ENCODE measurements at places on chromosomes 1 and 21.
A peak's percentile ranks its signal among the peaks of the same experiment; 100 is the strongest.

DNA sequence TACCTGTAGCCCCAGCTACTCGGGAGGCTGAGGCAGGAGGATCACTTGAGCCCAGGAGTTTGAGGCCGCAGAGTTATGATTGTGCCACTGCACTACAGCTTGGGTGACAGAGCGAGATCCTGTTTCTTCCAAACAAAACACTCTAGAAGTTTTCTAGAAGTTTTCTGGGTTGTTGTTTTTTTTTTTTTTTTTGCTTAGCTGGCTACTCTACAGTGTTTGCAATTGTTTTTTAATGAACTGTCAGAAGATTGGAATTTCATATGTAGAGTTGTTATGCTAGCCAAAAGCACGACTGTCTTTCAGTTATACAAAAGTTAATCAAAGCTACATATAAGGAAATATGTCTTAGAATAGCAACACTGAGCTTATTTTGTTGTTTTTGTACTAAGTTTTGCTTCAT is 30.9 kb upstream of the NEXN start:
- H3K27ac ChIP-seq = no peak overlapping the region
- DNase-seq = no peak
- H3K36me3 ChIP-seq = peaks cover 3% of the 10 kb centered on the region
- H3K4me1 ChIP-seq = no peaks in the 10 kb centered on the region
- H3K27me3 ChIP-seq = no peaks in the 10 kb centered on the region

DNA sequence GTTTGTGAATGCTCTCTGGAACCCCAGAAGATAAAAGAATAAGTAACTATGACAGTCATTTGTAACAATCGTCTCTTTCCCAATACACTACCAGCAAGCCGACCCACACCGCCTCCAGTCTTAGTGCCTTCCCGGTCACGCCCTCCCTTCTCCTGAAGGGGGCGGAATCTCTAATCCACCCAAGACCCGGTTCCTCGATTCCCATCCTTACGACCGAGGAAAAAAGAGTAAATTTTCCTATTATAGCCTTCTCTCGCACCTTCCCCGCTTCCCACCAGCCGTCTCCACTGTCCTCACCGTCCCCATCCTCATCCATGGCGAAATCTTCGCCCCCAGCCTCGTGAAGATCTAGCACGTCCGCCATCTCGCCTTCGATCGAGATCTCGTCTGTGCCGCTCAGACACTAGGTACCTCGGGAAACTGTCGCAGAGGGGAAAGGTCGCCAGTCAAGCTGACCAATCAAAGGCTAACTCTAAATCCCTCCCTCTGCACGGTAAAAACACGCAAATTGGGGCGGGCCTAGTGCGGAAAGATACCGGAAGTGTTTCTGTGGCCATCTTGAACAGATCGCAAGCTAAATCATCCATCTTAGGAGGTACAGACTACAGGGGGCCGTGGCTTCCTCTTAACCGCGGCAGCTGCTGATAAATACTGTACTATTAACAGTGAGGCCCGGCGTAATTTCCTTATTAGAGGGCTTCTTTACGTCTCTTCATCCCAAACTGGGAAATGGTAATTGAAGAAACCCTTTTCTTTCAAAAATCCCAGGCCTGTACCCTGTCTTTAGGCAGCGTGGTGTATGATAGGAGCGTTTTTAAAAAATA is at the start of gene RBM8A:
Gene RBM8A, minus strand, starts transcription at position 422 of the 824 bp plus-strand sequence. Its CDS starts 58 bp downstream, at position 364.
- H3K4me3 ChIP-seq = peak within 1 kb of the TSS; percentile 63
- H3K27ac ChIP-seq = peak within 1 kb of the TSS; percentile 90
- peaks cover 17% of the 10 kb centered on the region for H3K36me3 ChIP-seq

DNA sequence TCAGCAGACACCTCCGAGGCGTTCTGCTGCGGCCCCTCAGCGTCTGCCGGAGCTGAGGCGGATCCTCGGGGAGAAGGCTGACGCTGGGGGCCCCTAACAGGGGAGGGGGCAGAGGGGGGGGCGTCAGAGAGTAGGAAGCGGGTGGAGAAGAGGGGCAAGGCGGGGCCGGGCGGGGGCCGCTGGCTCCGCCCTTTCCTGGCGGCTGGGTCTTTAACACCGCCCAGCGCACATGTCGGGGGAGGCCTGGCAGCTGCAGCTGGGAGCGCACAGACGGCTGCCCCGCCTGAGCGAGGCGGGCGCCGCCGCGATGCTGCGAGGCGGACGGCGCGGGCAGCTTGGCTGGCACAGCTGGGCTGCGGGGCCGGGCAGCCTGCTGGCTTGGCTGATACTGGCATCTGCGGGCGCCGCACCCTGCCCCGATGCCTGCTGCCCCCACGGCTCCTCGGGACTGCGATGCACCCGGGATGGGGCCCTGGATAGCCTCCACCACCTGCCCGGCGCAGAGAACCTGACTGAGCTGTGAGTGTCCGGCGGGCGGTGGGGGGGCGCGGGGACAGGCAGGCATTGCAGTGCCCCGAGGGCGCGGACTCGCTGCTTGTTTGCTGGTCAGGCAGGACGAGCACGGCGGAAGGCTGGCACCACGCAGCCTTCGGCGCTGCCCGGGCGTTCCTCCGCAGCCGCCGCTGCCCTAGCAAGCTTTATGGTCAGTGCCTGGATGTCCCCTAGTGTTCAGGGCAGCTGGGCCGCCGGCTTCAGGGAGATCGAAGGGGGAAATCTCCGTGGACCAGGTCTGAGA is at the start of gene NTRK1:
Gene NTRK1, plus strand, starts transcription at position 238 of the 796 bp plus-strand sequence. Its CDS starts 70 bp downstream, at position 308.
- peak within 1 kb of the TSS; percentile 82 for H3K4me3 ChIP-seq
- H3K36me3 ChIP-seq = no peaks in the 10 kb centered on the region
- DNase-seq = peak; percentile 77
- peaks cover 100% of the 10 kb centered on the region for H3K27me3 ChIP-seq
- peaks cover 12% of the 10 kb centered on the region for H3K4me1 ChIP-seq

- no peak overlapping the region for H3K4me3 ChIP-seq
- H3K27ac ChIP-seq = no peak overlapping the region
- H3K4me1 ChIP-seq = peaks cover 45% of the 10 kb centered on the region
Measured at GRCh38 chr1:116852367-116852766, 57.3 kb upstream of the PTGFRN start.

DNA sequence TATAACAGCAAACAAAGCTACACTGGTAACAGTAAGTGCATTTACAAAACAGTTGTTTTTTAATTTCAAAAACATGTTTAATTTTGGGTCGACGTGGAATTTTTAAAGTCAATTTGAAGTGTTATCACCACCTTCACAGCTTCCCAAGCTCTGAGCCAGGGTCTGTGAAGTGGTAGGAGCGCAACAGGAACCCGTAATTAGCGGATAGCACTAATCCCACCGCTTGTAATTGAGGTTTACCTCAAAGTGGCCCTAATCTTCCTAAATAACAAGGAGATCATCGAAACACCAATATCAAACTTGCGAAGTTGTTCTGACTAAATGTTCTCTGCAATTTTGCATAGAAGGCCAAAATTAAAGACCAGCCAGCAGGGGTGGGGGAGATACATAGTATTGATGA is 18.8 kb downstream of the LBR start:
- H3K27me3 ChIP-seq = no peaks in the 10 kb centered on the region
- DNase-seq = no peak
- H3K4me1 ChIP-seq = peaks cover 7% of the 10 kb centered on the region

DNA sequence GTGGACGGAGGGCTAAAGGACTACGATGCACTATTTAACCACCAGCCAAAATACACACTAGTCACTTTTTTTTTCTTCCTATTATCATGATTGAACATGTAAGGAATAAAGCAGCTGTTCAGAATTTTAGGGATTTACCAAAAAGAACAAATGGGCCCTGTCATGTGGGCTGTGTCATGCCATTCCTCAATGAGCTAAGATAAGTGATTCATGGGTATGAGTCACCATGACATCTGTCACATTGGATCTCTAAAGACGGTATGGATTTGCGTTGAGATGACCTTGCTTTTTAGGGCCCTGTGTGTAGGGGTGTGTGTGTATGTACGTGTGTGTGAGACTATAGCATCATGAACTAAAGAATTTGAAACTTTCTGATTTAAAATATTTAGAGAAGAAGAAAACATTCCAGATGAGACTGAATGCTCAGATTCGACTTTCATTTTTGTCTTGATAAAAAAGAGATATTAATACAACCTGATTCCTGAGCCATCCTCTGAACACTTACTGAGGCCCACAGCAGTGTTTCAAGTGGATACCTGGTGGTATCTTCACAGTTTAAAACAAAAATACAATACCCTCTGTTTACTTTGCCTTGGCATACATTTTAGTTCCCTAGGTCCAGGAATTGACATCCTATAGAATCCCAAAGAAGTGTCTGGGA is 246.1 kb upstream of the DUSP10 start:
- no peak for DNase-seq
- H3K36me3 ChIP-seq = no peaks in the 10 kb centered on the region
- H3K27me3 ChIP-seq = no peaks in the 10 kb centered on the region

DNA sequence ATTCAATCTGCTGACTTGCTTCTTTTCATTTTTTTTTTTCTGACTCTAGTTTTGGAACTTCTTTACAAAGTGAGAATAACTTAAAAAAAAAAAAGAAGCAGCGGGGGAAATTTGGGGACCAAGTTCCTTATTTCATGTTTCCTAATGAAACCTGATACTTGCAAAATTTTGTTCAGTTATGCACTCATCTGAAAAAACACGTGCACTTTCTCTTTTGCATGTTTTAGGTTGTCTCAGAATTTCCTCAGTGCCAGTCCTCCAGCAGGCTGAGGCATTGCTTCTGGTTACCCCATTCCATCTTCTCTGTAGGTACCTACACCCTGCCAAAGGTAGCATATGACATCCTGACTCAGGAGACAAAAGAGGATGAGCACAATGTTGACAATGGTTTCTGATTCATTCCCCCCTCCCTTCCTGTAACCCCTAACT is 299.7 kb downstream of the GRIK1 start:
- no peak overlapping the region for H3K27ac ChIP-seq
- H3K27me3 ChIP-seq = no peaks in the 10 kb centered on the region
- H3K4me1 ChIP-seq = no peaks in the 10 kb centered on the region
- DNase-seq = no peak
- H3K36me3 ChIP-seq = no peaks in the 10 kb centered on the region

DNA sequence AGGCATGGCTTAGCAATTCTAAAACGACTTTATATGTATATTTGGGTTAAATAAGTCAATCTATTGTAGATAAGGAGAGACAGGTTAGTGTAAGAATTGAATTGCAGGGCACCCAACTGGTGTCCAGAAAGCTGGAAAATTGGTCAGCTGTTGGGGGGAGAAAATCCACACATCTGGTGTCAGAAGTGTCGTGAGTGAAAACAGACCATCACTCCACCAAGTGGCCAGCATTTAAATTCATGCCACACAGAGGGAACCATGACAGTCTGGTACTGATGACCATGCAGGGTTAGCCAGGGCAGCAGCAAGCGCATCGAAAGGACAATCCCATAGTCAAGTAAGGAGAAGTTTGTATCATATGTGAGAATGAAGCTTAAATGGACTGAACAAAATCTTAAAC is 11.7 kb downstream of the LAX1 start:
- H3K4me3 ChIP-seq = no peak overlapping the region
- H3K27ac ChIP-seq = no peak overlapping the region
- H3K27me3 ChIP-seq = no peaks in the 10 kb centered on the region
- H3K4me1 ChIP-seq = 0 out of 2 replicates have a peak, but pooled peaks cover 5% of the 10 kb centered on the region
- DNase-seq = no peak

GRCh38 chr1:174428033-174428432 is 19.7 kb upstream of the GPR52 start:
- H3K4me3 ChIP-seq = no peak overlapping the region
- H3K36me3 ChIP-seq = no peaks in the 10 kb centered on the region
- H3K27ac ChIP-seq = no peak overlapping the region
- H3K4me1 ChIP-seq = no peaks in the 10 kb centered on the region
- no peaks in the 10 kb centered on the region for H3K27me3 ChIP-seq

- H3K27me3 ChIP-seq = no peaks in the 10 kb centered on the region
- DNase-seq = no peak
- H3K4me3 ChIP-seq = no peak overlapping the region
Measured at GRCh38 chr1:221449801-221450470, 292.0 kb downstream of the DUSP10 start.

DNA sequence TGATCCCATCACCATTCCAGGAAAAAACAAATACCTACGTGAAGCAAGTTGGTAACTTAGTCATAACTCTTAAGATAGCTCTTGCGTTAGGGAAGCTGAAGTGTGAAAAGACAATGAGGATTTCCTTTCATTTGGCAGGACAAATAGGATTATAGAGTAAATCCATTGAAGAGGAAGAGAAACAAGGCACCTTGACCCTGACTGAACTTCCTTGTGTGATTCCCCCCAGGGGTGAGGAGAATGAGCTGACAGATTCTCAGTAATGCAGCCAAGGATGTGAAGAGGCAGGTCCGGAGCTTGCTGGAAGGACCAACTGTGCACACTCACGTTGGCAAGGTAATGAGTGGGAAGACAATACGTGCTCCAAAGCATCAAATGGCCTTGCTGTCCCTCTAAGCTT is 55.0 kb upstream of the HMCN1 start:
- DNase-seq = no peak
- H3K36me3 ChIP-seq = no peaks in the 10 kb centered on the region
- H3K27me3 ChIP-seq = no peaks in the 10 kb centered on the region
- H3K27ac ChIP-seq = no peak overlapping the region
- H3K4me3 ChIP-seq = no peak overlapping the region

GRCh38 chr21:27277110-27277509 is 310.2 kb upstream of the ADAMTS5 start:
- H3K4me3 ChIP-seq = no peak overlapping the region
- H3K27me3 ChIP-seq = no peaks in the 10 kb centered on the region
- no peak for DNase-seq

DNA sequence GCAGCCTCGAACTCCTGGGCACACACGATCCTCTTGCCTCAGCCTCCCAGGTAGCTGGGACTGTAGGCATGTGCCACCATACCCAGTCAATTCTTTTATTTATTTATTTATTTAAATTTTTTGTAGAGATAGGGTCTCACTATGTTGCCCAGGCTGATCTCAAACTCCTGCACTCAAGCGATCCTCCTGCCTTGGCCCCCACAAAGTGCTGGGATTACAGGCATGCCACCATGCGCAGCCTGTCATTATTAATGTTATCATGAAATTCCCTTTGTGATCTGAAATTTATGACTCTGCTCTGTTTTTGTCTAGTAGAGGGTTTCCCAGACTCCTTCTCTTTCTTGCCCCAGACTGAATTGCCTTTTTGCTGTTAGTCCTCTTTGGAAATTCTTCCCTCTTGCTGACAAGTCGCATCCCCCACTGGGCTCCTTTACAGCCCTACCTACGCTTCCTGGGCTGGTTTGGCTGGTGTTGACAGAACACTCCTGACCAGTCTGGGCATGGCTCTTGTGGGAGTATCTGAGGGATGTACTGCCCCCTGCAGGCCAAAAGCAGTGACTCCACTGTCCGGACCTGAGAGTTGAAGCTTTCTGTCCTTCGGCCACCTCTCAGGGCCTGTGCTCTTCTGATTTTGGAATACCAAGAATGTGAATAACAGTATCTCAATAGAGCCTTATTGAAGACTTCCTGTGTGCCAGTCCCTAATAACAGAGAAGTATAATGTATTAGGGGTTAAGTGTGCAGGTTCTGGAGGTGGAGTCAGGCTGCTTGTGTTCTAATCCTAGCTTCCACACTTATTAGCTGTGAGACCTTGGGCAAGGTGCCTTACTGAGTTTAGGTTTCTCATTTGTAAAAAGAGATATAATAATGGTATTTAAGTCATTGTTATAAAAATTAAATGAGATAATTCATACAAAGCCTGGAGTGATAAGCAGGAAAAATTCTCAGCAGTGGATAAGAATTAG is 28.2 kb downstream of the TCEANC2 start:
- no peak overlapping the region for H3K27ac ChIP-seq
- H3K4me1 ChIP-seq = no peaks in the 10 kb centered on the region
- peak; percentile 97 for DNase-seq

- DNase-seq = no peak
- H3K4me1 ChIP-seq = no peaks in the 10 kb centered on the region
- H3K27ac ChIP-seq = no peak overlapping the region
Measured at GRCh38 chr1:17851056-17851455, 95.9 kb downstream of the ACTL8 start.

GRCh38 chr1:151510020-151510405 is 1.2 kb upstream of the CGN start:
- DNase-seq = peak; percentile 83
- no peaks in the 10 kb centered on the region for H3K36me3 ChIP-seq
- H3K4me1 ChIP-seq = peaks cover 35% of the 10 kb centered on the region
- peak overlapping the region; percentile 91 for H3K4me3 ChIP-seq
- H3K27me3 ChIP-seq = no peaks in the 10 kb centered on the region

All from GM23338 (cell line).